ENCODE measurements at places on chromosomes 2 and 18. TPM values are rescaled to one million over a fixed set of nuclear protein-coding genes. Genes with fewer than 3 reads are reported as not detected.

DNA sequence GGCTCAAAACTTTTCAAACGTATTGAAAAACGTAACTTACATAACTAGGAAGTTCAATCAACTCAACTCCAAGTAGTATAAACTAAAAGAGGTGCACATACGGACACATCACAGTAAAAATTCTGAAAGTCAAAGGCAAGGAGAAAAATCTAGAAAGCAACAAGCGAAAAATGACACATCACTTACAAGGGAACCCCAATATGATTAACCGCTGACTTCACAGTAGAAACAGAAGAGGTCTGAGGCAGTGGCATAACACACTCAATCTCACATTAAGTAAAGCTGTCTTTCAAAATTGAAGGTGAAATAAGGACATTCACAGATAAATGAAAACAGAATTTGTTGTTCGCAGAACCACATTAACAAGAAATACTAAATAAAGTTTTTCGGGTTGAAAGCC is 32.7 kb downstream of the PPP4R1 start:
- H3K27me3 ChIP-seq = no peaks in the 10 kb centered on the region
- no peaks in the 10 kb centered on the region for H3K4me1 ChIP-seq
- no peak for DNase-seq
- H3K27ac ChIP-seq = no peak overlapping the region
- H3K4me3 ChIP-seq = no peak overlapping the region

DNA sequence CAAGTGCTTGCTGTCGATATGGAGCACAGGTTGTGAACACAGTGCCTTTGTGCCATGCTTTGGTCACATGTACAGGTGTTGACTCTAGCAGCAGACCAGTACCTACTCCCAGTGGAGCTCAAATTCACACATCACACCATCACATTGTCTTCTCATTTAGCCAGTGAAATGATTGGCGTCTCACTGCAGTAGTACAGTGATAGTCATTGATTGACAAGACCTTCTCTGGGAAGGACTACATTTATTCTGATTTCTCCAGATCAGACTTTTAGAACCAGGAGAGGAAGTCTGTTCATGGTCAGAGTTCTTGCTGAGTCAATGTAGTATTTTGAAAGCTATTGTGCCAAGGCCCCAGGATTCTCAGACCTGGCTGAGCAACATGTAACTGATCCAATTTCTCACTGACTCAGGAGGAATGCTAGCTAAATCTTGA is 75.2 kb downstream of the FMNL2 start:
- H3K27ac ChIP-seq = no peak overlapping the region
- H3K4me3 ChIP-seq = no peak overlapping the region
- H3K36me3 ChIP-seq = no peaks in the 10 kb centered on the region
- H3K4me1 ChIP-seq = peaks cover 9% of the 10 kb centered on the region

- H3K4me3 ChIP-seq = no peak overlapping the region
- no peaks in the 10 kb centered on the region for H3K36me3 ChIP-seq
- no peaks in the 10 kb centered on the region for H3K4me1 ChIP-seq
- no peak overlapping the region for H3K27ac ChIP-seq
- no peaks in the 10 kb centered on the region for H3K27me3 ChIP-seq
- DNase-seq = no peak
Observed at GRCh38 chr2:225165052-225165451, 122.8 kb upstream of the DOCK10 start.

DNA sequence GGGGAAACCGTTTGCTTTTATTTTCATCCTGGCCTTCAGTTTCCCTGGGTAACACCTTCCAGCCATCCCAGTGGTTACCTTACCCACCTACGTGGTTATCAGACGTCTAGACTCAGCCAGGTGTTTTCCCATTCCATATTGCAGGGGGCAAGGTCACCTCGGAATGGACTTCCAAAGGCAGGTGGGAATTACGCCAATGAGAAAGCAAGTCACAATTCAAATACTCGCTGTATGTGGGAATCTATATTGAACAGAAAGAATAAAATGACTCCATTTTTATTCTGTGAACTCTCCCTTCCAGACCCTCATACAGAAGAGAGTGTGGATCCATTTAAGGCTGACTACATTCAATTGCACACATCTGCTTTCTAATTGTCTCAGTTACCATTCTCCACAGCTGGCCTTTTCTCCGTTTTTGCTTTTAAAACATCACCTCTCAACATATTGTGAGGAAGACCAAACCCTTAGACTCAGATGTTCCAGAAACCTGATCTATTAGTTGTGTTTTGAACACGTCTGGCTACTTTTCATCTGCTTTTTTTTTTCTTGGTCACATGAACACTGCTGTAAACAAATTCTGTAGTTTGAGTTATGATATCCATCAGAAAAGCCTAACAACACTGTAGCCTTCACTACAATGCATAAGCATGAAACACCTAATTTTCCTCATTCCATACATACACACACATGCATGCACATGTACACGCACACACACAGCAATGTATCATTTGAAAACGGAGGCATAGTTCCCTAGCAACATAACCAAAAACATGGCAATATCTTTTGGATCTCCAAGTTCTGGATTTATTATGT is 59.8 kb downstream of the BCL2 start:
- H3K36me3 ChIP-seq = no peaks in the 10 kb centered on the region
- peak; percentile 52 for DNase-seq
- no peaks in the 10 kb centered on the region for H3K27me3 ChIP-seq
- H3K27ac ChIP-seq = peak overlapping the region; percentile 41
- no peak overlapping the region for H3K4me3 ChIP-seq

- DNase-seq = no peak
- peaks cover 3% of the 10 kb centered on the region for H3K36me3 ChIP-seq
- no peak overlapping the region for H3K4me3 ChIP-seq
- no peak overlapping the region for H3K27ac ChIP-seq
- H3K27me3 ChIP-seq = no peaks in the 10 kb centered on the region
Observed at GRCh38 chr18:62928326-62928725, 213.0 kb downstream of the PHLPP1 start.

DNA sequence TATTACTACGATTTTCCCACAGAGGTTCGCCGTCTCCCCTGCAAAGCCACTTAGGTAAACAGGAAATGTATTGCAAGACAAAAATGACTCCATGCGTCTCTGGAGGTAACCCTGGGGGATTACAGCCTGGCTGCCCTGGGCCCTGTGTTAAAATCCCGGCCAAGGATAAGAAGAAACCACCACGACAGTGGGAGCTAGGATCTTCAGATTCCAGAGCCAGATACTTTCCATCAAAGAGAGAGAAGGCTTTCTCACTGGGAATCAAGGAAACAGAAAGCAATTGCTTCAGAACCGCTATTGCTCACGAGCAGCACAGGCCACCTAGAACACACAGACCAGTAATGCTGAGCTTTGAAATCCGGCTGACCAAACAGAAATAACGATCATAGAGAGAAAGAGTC is 97.9 kb upstream of the ZNF516 start:
- no peaks in the 10 kb centered on the region for H3K27me3 ChIP-seq
- no peak overlapping the region for H3K27ac ChIP-seq
- peaks cover 4% of the 10 kb centered on the region for H3K4me1 ChIP-seq

DNA sequence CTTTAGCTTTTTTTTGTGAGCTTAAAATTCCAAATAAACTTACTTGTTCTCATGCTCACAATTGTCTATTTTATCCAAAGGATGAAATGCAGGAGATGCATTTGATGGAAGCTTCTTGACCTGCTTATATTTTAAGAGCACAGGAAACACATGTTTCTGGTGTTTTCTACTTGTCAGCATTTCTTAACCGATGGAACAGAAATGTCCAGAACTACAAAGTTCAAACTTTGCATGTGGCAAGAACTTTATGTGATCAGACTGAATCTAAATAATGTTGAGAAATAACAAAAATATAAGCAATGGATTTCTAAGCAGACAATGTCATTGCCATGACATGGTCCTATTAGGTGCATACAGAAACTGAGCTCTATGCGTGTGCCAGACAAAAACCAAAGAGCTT is 9.9 kb upstream of the CTLA4 start:
- H3K27me3 ChIP-seq = no peaks in the 10 kb centered on the region
- H3K4me1 ChIP-seq = no peaks in the 10 kb centered on the region
- no peak for DNase-seq

DNA sequence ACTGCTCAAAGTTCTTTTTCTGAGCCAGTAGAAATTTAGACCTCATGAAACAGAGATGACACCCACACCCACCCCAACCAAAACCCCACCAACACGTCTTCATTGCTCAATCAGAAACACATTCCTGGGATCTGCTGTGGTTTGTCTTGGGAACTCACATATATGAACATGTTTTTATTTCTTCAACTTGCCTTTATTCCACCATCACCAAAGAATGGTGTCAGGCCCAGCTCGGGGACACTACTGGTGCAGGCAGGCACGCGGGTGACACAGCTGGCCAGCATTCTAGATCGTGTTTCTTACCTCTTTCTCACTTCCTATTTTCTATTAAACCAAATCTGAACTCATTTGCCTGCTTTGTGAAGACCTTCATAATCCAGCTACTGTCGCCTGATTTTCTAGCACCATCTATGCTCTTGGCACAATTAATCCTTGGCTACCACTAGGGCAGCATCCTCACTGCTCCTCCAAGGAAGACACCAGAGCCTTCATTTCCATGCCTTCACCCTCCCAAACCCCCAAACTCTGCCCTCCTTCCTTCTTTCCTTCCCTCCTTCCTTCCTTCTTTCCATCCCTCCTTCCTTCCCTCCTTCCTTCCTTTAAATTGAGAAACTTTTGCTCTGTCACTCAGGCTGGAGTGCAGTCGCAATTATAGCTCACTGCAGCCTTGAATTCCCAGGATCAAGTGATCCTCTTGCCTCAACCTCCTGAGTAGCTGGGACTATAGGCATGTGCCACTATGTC is 157.1 kb downstream of the BCL2 start:
- no peak overlapping the region for H3K27ac ChIP-seq
- H3K36me3 ChIP-seq = peaks cover 4% of the 10 kb centered on the region
- H3K27me3 ChIP-seq = no peaks in the 10 kb centered on the region

GRCh38 chr2:127277028-127277427 is 16.9 kb downstream of the ERCC3 start:
- peaks cover 64% of the 10 kb centered on the region for H3K36me3 ChIP-seq
- no peak overlapping the region for H3K4me3 ChIP-seq
- no peaks in the 10 kb centered on the region for H3K27me3 ChIP-seq
- no peaks in the 10 kb centered on the region for H3K4me1 ChIP-seq

Gene CRYBA2
- not detected for total RNA-seq

GRCh38 chr2:97840198-97840597 is 126.8 kb downstream of the ZAP70 start:
- H3K36me3 ChIP-seq = peaks cover 4% of the 10 kb centered on the region
- no peak for DNase-seq
- no peaks in the 10 kb centered on the region for H3K27me3 ChIP-seq
- no peak overlapping the region for H3K4me3 ChIP-seq
- no peak overlapping the region for H3K27ac ChIP-seq
- H3K4me1 ChIP-seq = no peaks in the 10 kb centered on the region

DNA sequence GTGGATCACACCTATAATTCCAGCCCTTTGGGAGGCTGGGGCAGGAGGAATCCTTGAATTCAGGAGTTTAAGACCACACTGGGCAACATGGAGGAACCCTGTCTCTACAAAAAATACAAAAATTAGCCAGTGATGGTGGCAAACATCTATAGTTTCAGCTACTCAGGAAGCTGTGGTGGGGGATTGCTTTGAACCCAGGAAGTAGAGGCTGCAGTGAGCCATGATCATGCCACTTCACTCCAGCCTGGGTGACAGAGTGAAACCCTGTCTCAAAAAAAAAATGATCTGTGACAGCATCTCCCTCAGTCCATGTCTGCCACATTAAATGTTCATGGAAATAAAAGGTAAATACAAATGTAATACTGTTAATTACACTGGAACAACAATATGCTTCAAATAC is 121.4 kb upstream of the COL5A2 start:
- no peak for DNase-seq
- no peaks in the 10 kb centered on the region for H3K36me3 ChIP-seq
- no peak overlapping the region for H3K4me3 ChIP-seq

- H3K36me3 ChIP-seq = no peaks in the 10 kb centered on the region
- no peaks in the 10 kb centered on the region for H3K27me3 ChIP-seq
- no peak overlapping the region for H3K4me3 ChIP-seq
- DNase-seq = no peak
- no peaks in the 10 kb centered on the region for H3K4me1 ChIP-seq
Observed at GRCh38 chr2:65731476-65731875, 299.1 kb upstream of the SPRED2 start.

Gene CHRNG
- 0.06 TPM for total RNA-seq

GRCh38 chr2:238042849-238043584 is 17.8 kb upstream of the SCLY start:
- no peaks in the 10 kb centered on the region for H3K4me1 ChIP-seq
- H3K27ac ChIP-seq = no peak overlapping the region
- DNase-seq = no peak
- peaks cover 47% of the 10 kb centered on the region for H3K36me3 ChIP-seq
- H3K4me3 ChIP-seq = no peak overlapping the region
- H3K27me3 ChIP-seq = no peaks in the 10 kb centered on the region

Measured in spinal cord (tissue), 10 donors.